ENCODE measurements at places on chromosomes 11 and 22.

DNA sequence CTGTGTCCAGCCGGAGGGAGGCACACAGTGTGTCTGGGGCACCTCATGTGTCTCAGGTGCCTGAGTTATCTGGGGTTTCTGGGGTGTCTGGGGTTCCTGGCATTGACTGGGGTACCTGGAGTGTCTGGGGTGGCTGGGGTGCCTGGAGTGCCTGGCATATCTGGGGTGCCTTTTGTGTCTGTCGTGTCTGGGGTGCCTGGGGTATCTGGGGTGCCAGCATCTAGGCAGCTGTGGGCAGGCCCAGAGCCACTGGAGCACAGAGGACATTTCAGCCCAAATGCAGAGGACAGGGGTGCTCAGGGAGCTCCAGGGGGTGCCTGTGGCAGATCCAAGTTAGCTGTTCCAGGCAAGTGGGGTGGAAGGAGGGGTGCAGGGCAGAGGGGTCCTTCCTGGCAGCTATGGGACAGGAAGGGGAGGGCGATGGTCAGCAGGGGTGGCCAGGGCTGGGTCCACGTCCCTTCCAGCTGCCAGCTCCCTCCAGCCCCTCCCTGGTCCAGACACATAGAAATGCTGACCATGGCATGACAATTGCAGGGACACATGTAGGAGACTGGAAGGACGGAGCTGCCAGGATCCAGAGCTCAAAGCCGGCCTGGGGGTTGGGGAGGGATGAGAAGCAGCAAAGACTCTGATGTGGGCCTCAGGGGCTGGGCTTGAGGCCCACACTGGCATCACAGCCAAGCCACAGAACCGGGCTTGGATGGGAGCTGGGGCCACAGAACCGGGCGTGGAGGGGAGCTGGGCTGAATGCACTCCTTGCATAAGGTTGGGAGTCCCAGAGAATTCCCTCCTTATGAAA, 133.0 kb downstream of the BRD1 start:
- DNase-seq = no peak

GRCh38 chr11:68370211-68371111, 58.1 kb downstream of the LRP5 start:
- DNase-seq = no peak

GRCh38 chr22:41469218-41469851, 418 bp downstream of the ACO2 start:
- DNase-seq = no peak

DNA sequence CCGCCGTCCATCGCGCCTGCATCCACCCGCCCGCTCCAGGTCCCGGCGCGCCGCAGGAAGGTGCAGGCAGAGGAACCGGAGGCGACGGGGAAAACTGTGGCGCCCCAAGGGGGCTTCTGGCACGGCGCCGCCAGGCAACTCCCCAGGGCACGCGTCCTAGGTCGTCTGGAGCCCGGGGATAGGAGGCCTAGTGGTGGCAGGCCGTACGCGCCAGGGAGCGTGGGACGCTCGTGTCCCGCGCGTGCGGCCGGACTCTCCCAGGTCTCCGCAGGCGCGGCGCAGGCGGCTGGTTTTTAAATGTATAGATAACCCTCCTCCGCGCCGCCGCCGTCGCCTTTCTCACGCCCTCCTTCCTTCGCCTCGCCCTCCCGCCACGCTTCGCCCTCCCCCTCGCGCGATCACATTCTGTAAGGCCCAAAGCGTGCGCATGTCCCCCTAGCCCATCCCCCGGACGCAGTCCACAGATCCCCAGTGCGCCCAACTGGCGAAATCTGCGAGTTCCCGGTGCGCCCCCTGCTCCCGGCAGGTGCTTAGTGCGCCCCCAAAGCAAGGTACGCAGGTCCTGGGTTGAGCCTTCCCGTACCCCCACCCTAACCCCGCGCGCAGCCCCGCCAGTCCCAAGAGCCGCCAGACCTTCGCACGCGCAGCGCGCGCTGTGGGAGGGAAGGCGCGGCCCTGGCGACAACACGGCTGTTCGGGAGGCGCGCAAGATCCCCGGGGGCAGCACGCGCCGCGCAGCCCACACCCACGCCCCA, at the start of gene ASCL2:
Gene ASCL2, minus strand, starts transcription at position 267 of the 755 bp plus-strand sequence. Its CDS starts 256 bp downstream, at position 11.
- DNase-seq = peak; percentile 52

DNA sequence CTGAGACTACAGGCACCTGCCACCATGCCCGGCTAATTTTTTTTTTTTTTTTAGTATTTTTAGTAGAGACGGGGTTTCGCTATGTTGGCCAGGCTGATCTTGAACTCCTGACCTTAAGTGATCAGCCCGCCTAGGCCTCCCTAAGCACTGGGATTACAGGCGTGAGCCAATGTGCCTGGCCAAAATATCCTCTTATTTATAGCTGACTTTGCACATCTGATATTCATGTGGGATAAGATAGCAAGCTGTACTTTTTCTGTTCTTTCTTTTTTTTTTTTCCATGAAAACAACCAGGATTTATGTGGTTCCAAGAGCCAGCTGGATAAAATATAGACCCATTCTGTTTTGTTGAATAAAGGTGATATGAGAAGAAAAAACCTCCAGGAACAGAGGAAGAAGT, 12.1 kb upstream of the XBP1 start:
- no peak for DNase-seq

DNA sequence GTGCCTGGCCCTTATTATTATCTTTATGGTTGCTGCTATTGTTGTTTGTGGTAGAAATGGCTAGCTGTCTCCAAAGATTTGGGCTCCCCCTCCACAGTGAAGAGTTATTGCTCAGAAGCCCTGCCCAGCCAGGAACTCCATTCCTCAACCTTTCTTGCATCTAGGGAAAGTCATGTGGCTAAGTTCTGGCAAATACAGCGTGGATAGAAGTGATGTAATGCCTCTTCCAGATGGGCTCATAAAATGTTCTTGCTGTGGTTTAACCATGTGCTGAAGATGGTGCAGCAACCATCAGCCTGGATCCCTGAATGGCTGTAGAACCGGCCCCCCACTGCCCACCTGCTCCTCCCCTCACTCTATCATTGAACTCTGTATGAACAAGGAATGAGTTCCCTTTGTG, 203.5 kb upstream of the E2F8 start:
- no peak for DNase-seq

- DNase-seq = no peak
Observed at GRCh38 chr22:46295277-46295971, 1.2 kb upstream of the GTSE1 start.

DNA sequence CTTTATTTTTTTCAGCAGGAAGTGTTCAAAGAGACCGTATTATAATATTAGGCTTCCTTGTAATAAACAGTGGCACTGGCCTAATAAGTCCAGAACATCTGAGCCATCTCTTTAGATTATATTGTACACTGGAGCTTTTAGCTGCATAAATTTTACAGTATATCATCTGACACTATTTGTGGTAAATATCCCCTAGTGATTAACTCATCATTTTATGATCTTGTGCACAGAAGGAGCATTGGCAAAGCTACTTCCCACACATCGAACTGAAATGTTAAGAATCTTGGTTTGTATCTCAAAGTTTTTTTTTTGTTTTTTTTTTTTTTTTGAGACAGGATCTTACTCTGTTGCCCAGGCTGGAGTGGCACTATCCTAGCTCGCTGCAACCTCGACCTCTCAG, 162.7 kb downstream of the HIPK3 start:
- no peak for DNase-seq

DNA sequence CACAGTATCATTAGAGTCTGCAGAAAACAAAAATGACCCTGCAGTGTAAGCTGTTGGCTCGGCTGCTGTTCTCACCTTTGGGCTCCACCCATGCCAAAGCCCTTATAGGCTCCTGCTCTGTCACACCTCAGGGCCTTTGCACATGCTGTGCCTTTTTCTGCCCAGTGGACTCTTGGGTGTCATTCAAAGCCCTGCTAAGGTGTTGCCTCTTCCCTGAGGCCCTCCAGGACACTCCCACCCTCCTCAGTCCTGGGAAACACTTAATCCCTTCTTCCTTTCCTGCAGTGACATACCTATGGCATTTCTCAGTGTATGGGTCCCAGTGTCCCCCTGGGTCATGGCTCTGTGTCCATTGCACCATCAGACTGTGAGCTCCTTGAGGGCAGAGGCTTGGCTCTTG, 29.1 kb upstream of the CACNG2 start:
- peak; percentile 27 for DNase-seq

DNA sequence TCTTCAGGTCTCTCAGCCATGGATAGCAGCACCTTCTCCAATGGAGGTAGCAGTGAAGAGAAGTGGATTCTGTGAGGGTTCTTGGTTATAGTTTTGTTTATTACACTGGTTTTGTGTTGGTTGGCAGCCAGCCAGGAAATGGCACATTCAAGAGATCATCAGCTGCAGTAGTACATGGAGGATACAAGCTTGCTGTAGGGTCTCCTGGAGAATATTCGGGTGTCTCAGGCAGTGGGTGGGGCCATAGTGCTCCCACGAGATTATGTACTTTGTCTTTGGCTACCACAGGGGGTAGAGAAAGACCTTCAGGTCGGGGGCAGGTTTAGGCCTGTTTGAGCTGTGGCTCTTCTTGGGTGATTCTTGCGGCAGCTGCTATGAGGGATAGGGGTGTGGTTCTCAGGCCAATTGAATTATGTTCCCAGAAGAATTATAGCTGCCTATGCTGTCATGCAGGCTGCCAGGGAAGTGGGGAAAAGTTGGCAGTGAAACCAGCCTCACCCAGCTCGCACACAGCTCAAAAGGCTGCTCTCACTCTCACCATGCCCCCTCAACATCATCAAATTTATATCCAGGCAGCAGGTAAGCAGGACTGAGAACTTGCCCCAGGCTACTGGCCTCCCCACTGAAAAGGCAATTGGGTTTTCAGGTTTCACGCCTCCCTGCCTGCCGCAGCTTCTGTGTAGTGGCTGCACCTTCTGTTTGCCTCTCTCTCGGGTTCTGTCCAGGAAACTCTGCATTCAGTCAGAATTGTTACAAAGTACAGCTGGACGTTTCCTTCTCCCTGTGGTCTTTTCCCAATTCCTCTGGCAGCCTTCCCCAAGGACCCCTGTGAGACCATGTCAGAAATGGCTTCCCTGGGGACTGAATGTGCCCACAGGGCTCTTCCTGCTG, 435.5 kb downstream of the LUZP2 start:
- no peak for DNase-seq

DNA sequence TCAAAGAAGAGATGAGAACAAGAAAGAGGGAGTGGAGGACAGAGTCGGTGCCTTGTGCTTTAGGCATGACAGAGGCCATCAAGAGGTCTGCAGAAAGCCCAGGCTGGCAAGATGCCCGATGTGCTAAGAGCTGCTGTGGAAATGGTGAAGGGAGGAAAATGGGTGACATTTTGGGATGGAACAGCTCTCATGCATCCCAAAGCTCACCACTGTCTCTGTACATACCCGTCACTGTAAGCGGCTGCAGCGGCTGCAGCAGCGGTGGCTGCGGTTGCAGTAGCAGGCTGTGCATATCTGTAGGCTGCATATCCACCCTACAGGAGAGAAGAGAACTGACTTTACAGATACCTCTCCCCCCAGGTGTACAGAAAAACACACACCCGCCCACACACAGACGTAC, 28.6 kb downstream of the APOL5 start:
- DNase-seq = no peak

- DNase-seq = no peak
Observed at GRCh38 chr11:68090706-68091105, 30.5 kb downstream of the CHKA start.

GRCh38 chr22:31199187-31199586, 12.9 kb upstream of the LIMK2 start:
- no peak for DNase-seq

DNA sequence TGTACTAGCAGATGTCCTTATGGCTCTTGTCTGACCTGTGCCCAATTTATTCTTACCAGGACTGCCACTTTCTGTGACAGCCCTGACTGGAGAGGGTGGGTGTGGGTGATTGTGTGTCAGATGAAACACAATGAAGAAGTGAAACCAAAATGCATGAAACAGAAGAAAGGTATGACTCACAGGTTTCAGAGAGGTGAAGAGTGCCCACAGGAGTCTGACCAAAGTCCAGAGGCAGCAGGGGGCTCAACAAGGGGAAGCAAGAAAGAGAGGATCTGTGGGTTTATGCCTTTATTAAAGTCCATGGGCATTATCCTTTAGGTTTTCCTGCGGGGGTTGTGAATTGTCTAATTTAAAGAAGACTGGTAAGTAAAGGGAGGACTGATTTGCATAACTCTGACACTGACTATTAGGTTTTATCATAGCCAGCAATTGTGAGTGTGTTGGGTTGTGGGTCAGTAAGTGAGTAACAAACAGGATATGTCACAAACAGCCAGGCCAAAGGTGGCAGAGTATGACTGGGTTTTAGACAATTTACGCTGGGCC, 3.9 kb upstream of the OR4C6 start:
- DNase-seq = no peak

DNA sequence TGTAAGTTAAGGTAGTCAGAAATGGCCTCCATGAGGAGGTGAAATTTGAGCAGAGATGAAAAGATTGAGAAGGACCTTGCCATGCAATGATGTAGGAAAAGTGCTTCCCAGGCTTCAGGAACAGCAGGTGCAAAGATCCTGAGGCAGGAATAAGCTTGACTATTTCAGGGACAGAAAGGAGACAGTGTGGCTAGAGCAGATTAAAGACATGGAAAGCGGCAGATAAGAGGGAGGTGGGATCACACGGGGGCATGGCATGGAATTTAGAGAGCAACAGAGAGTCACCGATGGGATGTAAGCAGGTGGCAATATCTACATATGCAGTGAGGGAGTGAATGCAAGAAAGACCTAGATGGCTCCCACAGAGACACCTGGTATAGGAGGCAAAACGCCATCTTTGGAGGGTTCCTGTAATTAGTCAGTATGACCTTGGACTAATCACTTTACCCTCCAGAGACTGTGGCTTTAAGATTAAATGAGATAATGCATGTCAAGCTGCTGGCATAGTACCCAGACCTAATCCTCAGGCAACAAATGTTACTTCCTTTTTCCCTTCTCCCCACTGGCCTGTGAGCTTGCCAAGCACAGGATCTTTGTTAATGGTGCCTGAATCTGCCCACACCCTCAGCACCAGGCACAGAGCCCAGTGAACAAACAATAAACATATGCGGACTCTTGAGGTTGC, 24.6 kb upstream of the ACER3 start:
- DNase-seq = no peak

DNA sequence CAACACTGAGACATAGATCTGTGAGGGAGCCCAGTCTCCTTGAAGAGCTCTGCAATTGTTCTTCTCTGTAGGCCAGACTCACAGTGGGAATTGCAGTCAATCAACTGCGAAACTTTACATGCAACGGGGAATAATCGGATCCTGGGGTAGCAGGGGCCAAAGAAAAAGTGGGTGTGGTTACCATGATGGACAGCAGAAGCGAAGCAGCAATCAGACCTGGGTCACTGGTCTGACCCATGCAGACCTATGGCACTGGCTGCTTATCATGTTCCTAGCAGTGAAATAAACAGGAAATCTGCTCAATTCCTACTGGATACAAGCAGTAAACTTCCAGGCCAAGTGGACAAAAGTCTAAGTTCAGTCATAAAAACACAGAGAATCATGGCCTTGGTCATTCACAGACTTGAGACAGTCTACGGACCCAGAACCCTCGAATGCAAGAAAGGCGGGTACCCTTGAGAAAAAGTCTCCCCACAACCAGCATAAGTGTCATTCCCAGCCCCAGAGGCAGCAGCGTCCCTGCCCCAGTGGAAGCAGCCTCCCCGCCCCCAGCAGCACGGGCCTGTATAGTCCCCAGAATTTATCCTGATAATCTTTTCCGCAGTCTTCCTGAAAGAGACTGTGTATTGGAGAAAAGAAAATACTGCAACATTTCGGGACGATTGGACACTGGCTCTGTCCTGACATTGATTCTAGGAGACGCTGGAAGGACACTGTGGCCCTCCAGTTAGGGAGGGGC, 34.6 kb downstream of the ASCL2 start:
- no peak for DNase-seq

- DNase-seq = no peak
Observed at GRCh38 chr11:79950741-79951140, 509.9 kb upstream of the TENM4 start.

- DNase-seq = peak; percentile 89
Observed at GRCh38 chr11:2892215-2892966, 6.8 kb upstream of the CDKN1C start.

Data from ecto neural progenitor cell (in vitro differentiated cells).